Liver (tissue), 10 donors: ENCODE measurements at places on chromosomes 11 and 22.
A peak's percentile ranks its signal among the peaks of the same experiment; 100 is the strongest.

- DNase-seq = no peak
Measured at GRCh38 chr22:49957826-49958365, 2.7 kb upstream of the PIM3 start.

- no peak for DNase-seq
Measured at GRCh38 chr11:65692367-65692766, 19.7 kb upstream of the KAT5 start.

DNA sequence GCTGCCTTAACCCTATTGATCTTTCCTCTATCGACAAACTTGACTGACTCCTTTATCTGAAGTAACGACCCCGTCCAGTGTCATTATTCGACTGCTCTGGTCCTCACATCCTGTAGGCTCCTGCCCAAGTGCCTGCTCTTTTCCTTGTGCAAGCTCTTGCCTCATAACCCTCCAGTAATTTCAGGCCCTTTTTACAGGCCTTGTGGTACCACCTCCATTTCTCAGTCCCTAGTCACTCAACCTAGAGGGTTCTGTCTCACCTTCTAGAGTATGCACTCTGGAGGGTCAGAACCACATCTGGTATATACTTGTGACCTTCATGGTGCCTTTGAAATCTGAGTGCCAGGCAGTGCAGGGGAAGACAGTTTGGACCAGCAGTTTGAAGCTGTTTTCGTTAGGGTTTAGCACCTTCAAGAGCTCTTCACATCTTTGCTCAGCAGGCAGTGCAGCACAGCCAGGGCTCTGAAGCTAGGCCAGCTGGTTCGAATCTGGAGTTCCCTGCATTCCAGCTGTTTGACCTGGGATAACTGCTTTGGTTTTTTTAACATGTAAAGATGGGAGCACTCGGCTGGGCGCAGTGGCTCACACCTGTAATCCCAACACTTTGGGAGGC lies 11.2 kb downstream of the SNRPD3 start:
- no peak for DNase-seq

GRCh38 chr22:25598609-25599008 lies 34.1 kb downstream of the GRK3 start:
- DNase-seq = no peak

GRCh38 chr11:1852877-1853276 lies at the start of gene LSP1:
TSS of gene LSP1 (plus strand) at chr11:1853084. CDS start at chr11:1853145, 61 bp downstream.
- DNase-seq = no peak

DNA sequence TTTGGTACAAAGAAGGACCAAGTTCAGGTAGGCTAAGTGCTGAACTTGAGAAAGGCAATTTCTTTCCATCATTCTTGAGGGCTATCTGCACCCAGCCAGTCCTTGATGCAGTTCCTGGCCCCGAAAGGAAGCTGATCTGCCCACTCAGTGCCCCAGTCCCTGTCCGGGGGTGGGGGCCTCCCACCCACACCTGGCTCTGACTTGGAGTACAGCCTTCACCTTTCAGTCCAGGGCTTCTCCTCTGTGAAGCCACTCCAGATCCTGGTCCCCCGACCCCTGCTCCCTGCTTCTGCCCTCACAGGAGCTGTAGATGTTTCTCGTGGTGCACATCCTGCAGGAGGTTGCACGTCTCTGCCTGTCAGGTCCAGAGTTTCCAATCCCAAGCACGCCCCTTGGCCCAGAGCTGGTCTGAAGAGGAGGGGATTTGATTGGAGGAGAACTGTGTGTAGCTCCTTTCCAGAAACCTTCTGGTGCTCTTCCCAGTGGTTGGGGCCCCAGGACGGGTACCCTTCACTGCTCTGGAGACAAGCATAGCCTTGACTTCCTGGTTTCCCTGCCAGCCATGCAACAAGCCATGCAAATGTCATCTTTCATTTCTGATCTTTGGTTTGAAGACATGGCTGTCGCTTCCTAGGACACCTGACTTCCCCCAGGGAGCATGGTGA lies 75.3 kb downstream of the BCR start:
- no peak for DNase-seq

DNA sequence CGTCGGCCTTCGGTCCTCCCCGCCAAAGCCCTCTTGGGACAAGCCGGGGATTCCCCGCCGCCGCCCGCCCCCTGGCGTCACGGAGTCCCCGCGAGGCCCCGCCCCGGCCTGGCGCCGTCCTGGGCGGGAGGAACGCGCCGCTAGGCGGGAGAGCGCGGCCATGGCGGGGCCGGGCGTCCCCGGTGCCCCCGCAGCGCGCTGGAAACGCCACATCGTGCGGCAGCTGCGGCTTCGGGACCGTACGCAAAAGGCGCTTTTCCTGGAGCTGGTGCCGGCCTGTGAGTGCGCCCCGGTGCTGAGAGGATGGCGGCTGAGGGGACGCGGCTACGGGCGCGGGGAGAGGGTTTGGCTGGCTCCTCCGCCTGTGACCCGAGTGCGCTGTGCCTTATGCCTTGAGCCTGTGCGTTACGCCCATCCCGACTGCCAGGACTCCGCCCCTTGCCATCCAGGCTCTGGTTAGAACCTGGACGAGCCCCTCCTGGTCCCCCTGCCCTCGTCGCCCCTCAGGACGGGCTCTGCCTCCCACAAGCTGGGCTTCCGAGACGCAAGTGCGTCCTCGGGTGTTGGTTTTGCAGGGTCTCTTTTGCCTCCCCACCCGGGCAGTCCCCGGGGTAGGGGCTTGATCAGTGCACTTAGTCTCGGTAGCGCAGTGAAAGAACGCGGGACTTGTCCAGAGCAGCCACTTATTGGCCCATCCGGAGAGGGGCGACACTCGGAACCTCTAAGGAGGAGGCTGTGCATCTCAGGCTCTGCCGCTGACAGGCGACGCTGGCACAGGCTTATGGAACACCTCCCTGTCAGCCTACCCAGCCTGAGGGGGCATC lies at the start of gene ATG16L2:
TSS of gene ATG16L2 (plus strand) at position 126 of the 824 bp plus-strand sequence. CDS start at position 161, 35 bp downstream.
- no peak for DNase-seq

DNA sequence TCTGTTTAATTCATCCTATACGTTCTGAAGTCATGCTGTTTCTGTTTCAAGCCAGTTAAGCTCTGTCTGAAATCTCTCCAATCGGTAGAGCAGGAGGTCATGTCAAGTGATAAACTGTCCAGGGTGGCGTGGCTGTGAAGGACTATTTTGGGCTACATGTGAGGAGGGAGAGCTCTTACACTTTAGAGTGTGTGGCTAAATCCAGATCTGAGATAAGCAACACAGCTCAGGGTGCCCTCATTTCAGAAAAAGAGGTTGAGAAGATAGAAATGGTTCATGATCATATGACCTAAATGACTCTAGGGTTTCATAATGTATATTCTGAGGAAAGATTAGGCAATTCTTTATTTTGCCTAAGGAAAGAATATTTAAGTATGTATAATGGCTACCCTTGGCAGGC lies 8.4 kb downstream of the BLID start:
- no peak for DNase-seq

- no peak for DNase-seq
Measured at GRCh38 chr11:102120437-102120973, 10.3 kb downstream of the YAP1 start.

GRCh38 chr11:112922606-112923005 lies 38.6 kb upstream of the NCAM1 start:
- DNase-seq = no peak

GRCh38 chr22:38222797-38223119 lies 21.0 kb downstream of the MAFF start:
- no peak for DNase-seq

GRCh38 chr22:19106886-19107729 lies 15.1 kb downstream of the DGCR2 start:
- no peak for DNase-seq

DNA sequence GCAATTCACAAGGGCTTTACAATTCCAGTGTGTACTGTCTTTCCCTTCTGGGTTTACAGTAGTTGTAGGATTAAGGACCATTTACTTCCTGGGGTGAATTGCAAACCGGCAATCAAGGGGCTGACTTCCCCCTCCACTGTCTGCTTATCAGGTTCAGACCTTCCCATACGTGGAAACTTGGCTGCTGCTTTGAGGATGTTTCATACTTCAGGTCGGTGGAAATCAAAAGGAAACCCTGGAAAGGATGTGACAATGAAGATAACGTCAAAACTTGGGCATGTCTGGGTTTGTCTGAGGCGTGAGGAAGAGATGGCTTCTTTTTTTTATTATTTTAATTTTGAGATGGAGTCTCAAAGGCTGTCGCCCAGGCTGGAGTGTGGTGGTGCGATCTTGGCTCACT lies 2.1 kb upstream of the RTCB start:
- DNase-seq = no peak

- DNase-seq = no peak
Measured at GRCh38 chr11:117835576-117835975, 11.0 kb upstream of the FXYD2 start.

DNA sequence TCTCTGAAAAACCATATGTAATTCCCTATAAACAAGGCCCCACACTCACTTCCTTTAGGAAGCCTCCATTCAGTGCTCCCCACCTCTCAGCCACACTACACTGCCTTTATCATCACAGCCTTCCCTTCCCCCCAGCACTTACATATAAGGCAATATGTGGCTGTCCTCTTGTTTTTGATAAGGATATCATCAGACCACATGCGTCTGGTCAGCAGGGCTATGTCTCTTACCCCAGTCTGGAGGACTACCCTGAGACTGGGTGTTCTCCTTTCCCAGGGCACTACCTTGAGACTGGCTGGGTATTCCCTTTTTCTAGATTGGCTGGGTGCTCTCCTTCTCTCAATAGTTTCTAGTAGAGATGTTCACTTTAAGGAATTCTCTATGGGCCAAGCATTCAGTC lies 7.8 kb downstream of the KCNE3 start:
- DNase-seq = peak; percentile 58

DNA sequence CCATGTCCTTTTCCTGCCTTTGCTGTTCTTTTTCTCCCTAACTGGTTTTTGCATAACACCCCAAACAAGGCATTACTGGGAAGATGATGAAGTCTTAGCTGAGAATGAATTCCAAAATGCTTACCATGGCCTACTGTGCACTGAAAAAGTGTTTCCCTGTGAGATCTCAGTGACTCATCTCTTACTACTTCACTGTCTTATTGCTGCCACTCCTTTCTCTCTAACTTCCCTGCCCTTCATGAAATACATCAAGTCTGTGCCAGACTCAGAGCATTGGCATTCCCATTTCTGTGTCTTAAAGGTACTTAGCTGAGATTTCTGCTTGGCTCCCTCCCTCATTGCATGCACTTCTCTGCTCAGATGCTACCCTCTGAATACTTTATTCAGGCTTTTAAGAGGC lies 49.1 kb upstream of the MUC15 start:
- no peak for DNase-seq

GRCh38 chr22:41447435-41448188 lies 1.0 kb upstream of the TOB2 start:
- DNase-seq = peak; percentile 77

GRCh38 chr22:24290459-24290858 lies 19.8 kb downstream of the SPECC1L start:
- DNase-seq = no peak

GRCh38 chr22:41907436-41908401 lies 7.2 kb downstream of the SHISA8 start:
- no peak for DNase-seq

DNA sequence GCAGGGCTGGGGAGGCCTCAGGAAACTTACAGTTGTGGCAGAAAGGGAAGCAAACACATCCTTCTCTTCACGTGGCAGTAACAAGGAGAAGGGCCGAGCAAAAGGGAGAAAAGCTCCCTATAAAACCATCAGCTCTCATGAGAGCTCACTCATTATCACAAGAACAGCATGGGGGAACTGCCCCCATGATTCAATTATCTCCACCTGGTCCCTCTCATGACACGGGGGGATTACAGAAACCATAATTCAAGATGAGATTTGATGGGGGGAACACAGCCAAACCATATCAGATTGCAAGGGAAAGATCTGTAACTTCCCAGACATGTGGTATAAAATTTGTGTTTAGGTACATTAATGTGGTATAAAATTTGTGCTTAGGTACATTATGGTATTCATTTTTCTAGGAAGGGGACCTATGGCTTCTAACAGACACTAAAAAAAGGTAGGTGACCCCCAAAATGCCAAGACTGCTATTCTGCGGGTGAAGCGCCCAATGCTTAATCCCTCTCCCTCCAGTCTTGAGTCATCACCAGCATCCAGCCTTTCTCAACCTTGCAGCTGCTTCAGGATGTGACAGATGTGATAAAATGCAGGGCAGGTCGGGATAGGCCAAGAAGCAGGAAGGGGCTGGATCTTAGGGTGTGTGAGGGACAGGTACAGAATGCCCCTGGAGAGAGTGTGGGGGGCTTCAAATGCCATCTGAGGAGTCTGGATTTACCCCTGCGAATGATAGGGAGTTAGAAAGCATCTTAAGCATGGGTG lies 57.7 kb upstream of the AMPD3 start:
- DNase-seq = peak; percentile 9

DNA sequence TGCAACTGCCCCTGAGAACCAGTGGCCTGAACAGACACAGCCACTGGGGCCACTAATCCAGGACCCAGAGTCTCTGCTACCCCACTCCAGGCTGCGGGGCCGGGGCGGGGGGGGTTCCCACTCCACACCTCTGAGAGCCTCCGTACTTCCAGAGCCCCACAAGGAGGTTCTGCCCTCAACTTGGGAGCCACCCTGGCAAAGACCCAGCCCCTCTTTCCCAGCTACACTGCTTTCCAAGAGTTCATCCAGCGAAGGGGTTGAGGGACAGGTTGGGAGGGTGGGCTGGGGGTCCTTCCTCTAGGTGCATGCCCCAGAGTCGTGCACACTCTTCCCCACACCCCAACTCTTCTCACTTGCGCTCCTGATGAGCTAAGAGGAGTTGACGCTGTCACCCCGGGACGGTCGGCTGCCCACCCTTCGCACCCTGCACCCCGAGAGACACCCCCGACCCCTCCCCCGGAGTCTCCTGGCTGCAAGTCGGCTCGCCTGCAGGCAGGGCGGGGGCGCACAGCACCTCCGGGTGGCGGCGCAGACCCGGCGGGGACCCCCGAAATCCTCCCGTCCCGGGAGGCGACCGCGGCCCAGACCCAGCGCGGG lies 531 bp downstream of the RAB3IL1 start:
- DNase-seq = peak; percentile 36

DNA sequence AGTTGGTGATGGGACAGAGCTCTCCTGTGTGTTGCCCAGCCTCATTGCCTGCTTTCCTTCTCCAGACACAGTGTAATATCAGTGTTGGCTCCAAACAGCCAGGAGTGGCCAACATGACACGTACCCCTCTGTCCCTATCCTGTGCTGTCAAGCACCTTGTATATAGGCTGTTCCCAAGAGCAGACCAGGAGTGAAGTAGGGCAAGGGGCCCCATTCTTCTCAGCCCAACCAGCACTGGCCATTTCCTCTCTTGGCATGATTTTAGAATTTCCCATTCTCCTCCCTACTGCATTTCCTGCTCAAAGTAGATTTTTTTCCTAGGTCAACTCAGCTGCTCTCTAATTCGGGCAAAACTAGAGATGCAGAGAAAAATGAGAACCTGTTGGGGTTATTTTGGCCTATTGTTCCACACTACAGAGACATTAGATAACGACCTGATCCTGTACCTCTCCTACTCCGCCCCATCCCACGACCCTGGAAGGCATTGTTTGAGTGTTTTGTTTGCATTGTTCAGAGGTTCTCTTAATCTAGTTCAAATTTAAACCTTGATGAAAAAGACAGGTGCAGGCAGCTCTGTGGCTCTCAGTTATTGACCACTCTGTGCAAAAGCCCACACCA lies 95.6 kb downstream of the RASSF10 start:
- DNase-seq = no peak

DNA sequence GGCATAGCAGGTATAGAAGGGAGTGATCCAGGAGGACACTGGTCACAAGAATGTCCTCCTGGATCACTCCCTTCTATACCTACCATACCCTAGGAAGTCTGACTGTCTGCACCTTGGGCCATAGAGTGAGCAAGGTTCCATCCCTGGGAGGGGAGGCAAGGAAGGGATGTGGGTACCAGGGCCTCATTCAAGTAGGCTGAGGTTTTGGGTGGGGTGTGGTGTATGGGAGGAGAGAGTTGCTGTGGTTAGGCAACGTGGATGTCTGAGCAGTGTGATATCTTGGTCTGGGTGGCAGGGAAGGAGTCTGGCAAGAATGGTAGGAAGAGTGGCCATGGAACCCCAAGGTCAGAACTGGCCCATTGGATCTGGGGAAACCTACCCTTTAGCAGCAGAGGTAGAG lies 13.2 kb downstream of the PPFIBP2 start:
- no peak for DNase-seq
